ENCODE measurements at places on chromosomes 6 and 20. TPM values are rescaled to one million over a fixed set of nuclear protein-coding genes. Genes with fewer than 3 reads are reported as not detected.

Gene PTK6
- 0.17 TPM for total RNA-seq

Gene ADAM33
- total RNA-seq, result 5.7 TPM

- no peak overlapping the region for H3K4me3 ChIP-seq
- H3K36me3 ChIP-seq, result no peaks in the 10 kb centered on the region
- no peaks in the 10 kb centered on the region for H3K4me1 ChIP-seq
These were observed 160.2 kb downstream of the QRSL1 start for GRCh38 chr6:106789428-106790148.

- H3K27me3 ChIP-seq, result peaks cover 78% of the 10 kb centered on the region
- H3K36me3 ChIP-seq, result no peaks in the 10 kb centered on the region
- DNase-seq, result no peak
- peaks cover 20% of the 10 kb centered on the region for H3K4me1 ChIP-seq
- no peak overlapping the region for H3K27ac ChIP-seq
These were observed 4.8 kb downstream of the SOX18 start for GRCh38 chr20:64044484-64045247.

- H3K4me1 ChIP-seq, result no peaks in the 10 kb centered on the region
- 0 out of 2 replicates have a peak, but pooled peaks cover 2% of the 10 kb centered on the region for H3K36me3 ChIP-seq
- DNase-seq, result no peak
- no peaks in the 10 kb centered on the region for H3K27me3 ChIP-seq
- no peak overlapping the region for H3K27ac ChIP-seq
These were observed 52.9 kb downstream of the TRMT11 start for GRCh38 chr6:126039284-126039683.

- no peak for DNase-seq
- no peaks in the 10 kb centered on the region for H3K27me3 ChIP-seq
- no peaks in the 10 kb centered on the region for H3K4me1 ChIP-seq
- no peak overlapping the region for H3K4me3 ChIP-seq
- no peak overlapping the region for H3K27ac ChIP-seq
These were observed 654.0 kb downstream of the QKI start for GRCh38 chr6:164068527-164068926.

DNA sequence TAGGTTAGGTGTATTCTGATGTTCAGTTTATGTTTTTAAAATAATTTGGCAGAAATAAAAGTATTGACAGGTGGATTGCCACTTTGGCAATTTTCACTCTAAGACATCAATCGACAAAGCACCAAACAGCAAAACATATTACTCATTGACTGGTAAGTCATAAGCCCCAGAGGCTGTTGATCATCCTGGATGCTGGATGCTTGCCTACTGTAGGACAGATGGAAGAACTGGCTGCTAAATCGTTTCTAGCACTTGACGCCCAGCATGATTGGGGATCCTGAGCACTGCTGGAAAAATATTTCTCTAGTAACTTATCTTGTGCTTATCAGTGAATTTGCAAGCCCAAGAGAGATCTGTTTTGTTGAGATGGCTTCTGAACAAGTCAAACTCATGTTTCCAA lies 1001.9 kb upstream of the FLRT3 start:
- no peaks in the 10 kb centered on the region for H3K27me3 ChIP-seq
- no peaks in the 10 kb centered on the region for H3K4me1 ChIP-seq
- H3K27ac ChIP-seq, result no peak overlapping the region
- no peak overlapping the region for H3K4me3 ChIP-seq
- DNase-seq, result no peak
- H3K36me3 ChIP-seq, result no peaks in the 10 kb centered on the region

DNA sequence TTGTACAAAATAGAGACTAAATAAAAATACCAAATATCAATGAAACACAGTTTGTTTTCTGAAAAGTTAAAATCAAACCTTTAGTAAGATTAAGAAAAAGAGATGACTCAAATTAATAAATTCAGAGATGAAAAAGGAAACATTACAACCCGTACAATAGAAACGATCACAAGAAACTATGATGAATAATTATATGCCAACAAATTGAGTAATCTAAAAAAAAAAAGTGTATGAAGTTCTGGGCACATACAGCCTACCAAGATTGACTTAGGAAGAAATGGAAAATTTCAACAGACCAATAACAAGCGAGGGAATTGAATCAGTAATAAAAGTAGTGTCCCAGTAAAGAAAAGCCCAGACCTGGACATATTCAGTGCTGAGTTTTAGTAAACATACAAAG lies 94.8 kb downstream of the STXBP5 start:
- H3K4me1 ChIP-seq, result no peaks in the 10 kb centered on the region
- DNase-seq, result no peak
- H3K4me3 ChIP-seq, result no peak overlapping the region
- no peak overlapping the region for H3K27ac ChIP-seq
- H3K27me3 ChIP-seq, result no peaks in the 10 kb centered on the region

DNA sequence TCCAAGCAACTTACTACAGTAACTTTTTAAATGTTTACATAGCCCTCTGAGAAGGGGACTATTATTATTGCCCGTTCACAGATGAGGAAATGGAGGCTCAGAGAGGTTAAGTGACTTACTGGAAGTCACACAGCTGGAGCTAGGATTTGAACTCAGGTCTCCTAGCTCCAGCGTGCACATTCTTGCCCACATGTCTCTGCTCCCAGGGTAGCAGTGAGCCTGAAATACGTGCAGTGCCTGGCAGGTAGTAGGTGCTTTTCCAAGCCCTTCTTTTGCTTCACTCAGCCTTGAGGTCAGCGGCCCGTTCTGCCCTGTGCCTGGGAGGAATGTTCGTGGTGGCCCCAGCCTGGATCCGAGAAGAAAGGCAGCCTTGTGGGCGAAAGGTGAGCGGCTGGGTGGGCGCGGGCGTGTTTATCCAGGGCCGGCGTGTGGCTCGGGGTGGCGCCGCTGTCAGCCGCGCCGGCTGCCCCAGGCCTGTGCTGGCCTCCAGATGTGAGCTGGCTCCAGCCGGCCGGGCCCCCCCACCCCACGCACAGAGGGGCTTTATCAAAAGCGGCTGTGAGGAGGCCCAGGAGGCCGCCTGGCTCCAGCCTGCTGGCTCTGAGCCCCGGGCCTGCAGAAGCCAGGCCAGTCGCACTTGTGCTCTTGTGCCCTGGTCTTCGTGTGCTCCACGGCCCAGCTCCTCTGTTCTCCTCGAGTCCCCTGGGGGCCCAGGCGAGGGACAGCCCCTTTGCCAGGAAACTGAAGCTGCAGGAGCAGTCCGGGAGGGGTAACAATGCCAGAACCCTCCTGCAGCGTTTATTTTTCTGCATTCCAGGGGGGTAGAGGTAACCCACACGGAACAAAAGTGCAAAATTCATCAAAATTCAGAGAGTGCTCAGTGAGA lies 58.1 kb downstream of the UBE2V1 start:
- H3K4me1 ChIP-seq, result peaks cover 5% of the 10 kb centered on the region
- H3K36me3 ChIP-seq, result no peaks in the 10 kb centered on the region
- H3K4me3 ChIP-seq, result no peak overlapping the region
- no peaks in the 10 kb centered on the region for H3K27me3 ChIP-seq
- DNase-seq, result no peak

- H3K27me3 ChIP-seq, result peaks cover 23% of the 10 kb centered on the region
- H3K4me1 ChIP-seq, result no peaks in the 10 kb centered on the region
- H3K36me3 ChIP-seq, result no peaks in the 10 kb centered on the region
- H3K4me3 ChIP-seq, result peak overlapping the region; percentile 53
- DNase-seq, result no peak
These were observed 7.9 kb upstream of the HLA-E start for GRCh38 chr6:30481211-30481964.

- no peaks in the 10 kb centered on the region for H3K27me3 ChIP-seq
- DNase-seq, result no peak
- H3K4me1 ChIP-seq, result no peaks in the 10 kb centered on the region
- no peaks in the 10 kb centered on the region for H3K36me3 ChIP-seq
These were observed 43.9 kb downstream of the PLCB4 start for GRCh38 chr20:9112541-9113515.

DNA sequence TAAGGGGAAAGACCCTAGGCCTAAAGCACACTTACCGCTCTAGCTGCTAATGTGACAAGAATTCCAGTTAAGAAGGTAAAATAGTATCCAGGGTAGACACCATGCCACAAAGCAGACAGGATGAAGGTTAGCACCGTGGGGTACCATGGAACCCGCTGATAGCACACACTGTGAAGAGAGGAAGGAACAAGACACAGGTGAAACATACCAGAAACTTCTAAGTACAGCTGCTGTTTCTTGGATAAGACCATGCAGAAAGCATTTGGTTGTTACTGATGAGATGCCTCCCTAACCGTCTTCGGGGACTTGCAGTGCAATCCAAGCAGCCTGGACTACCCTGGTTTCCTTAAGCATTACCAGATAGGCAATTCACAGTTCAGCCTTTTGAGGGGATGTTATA lies 99.4 kb downstream of the MBOAT1 start:
- H3K27ac ChIP-seq, result no peak overlapping the region
- no peaks in the 10 kb centered on the region for H3K36me3 ChIP-seq
- H3K27me3 ChIP-seq, result no peaks in the 10 kb centered on the region
- H3K4me3 ChIP-seq, result no peak overlapping the region
- peaks cover 2% of the 10 kb centered on the region for H3K4me1 ChIP-seq
- no peak for DNase-seq

DNA sequence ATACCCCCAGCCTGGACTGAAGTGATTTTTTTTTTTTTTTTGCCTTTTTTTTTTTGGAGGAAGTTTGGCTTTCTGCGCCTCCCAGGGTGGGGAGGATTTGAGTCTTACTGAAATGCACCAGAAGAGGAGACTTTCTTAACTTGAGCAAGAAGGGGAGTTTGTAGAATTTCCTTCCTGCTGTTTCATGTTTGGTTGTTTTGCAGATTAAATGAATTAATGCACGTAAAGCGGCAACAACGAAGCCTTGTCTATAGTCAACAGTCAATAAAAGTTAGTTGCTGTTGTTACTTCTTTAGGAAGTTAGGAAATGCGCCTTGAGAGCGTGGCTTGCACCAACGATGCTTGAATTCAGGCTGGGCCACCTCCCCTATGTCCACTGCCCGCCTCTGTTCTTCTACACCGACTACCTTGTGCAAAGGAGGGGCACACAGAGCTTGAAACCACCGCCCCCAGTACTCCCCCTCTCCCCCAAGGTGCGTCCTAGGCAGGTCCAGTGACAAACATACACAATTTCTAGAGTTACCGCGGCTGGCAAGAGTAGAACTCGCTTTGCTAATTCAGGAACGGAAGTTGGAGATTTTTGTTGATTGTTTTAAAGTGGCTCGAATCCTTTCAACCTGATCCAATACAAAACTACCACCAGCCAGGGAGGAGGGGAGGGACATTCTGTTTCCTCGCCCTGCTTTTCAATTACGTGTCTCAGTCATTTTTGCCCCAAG lies 830 bp upstream of the CYP24A1 start:
- peaks cover 51% of the 10 kb centered on the region for H3K27me3 ChIP-seq
- DNase-seq, result peak; percentile 47
- no peaks in the 10 kb centered on the region for H3K36me3 ChIP-seq
- no peak overlapping the region for H3K27ac ChIP-seq
- H3K4me1 ChIP-seq, result peaks cover 16% of the 10 kb centered on the region

DNA sequence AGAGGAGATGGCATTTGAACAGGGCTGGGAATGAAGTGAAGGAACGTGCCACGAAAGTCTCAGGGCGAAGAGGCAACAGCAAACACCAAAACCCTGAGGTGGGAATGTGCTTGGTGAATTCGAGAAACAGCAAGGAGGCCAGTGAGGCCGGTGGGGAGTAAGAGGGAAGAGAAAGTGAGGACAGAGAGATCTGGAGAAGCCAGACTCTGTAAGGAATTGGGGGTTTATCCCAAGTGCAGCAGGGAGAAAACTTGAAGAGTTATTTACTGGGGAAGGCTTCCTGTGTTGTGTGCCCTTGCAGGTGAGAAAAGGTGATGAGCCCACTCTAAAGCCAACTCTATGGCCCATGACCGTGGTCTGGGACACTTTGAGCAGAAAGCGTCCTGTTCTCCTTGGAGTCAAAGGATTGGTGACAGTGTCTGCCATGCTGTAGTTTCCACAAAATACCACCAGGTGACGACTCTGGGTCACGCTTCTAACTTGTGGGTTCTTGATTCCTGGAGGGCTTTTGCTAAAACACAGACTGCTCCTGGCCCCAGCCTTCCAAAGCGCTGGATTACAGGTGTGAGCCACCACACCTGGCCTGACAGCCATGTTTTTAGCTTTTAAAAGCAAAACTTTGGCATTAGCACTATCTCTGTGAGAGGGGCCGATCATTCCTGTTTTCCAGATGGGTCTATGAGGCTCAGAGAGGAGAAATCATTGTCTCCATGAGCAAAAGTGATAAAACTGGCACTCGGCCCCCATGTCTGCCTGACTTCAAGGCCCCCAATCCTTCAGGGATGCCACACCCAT lies 18.0 kb upstream of the CSNK2A1 start:
- no peaks in the 10 kb centered on the region for H3K4me1 ChIP-seq
- DNase-seq, result peak; percentile 83
- no peak overlapping the region for H3K4me3 ChIP-seq
- no peaks in the 10 kb centered on the region for H3K27me3 ChIP-seq

DNA sequence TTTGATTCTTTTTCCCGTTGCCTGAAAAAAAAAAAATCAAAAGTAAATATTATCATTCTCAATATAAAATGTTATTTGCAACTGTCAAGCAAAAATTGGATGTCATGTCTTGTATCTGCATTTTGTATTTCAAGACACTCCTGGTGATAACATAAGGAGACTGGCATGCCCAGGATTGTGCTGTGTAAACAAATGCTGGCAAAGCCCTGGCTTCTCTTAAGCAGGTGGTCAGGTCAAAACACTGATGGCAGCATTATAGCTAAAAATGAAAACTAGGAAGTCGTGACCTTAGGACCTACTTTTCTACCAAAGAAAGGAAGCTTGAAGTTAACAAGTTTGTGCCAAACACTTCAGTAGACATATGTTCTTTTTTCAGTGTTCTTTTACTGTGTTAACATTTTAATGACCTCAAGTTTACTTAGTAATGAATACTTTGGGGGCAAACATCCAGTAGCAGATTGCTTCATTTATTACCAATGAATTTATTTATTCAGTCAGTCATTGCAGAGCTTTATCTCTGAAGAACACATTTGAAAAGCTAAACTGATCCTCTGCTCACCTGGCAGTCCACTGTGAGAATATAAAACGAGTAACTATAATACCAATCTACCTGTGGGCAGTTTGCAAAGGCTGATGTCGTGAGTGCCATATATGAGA lies 243.1 kb upstream of the FLRT3 start:
- no peak for DNase-seq
- H3K27ac ChIP-seq, result no peak overlapping the region
- H3K4me3 ChIP-seq, result no peak overlapping the region
- H3K36me3 ChIP-seq, result no peaks in the 10 kb centered on the region
- no peaks in the 10 kb centered on the region for H3K4me1 ChIP-seq
- H3K27me3 ChIP-seq, result no peaks in the 10 kb centered on the region

DNA sequence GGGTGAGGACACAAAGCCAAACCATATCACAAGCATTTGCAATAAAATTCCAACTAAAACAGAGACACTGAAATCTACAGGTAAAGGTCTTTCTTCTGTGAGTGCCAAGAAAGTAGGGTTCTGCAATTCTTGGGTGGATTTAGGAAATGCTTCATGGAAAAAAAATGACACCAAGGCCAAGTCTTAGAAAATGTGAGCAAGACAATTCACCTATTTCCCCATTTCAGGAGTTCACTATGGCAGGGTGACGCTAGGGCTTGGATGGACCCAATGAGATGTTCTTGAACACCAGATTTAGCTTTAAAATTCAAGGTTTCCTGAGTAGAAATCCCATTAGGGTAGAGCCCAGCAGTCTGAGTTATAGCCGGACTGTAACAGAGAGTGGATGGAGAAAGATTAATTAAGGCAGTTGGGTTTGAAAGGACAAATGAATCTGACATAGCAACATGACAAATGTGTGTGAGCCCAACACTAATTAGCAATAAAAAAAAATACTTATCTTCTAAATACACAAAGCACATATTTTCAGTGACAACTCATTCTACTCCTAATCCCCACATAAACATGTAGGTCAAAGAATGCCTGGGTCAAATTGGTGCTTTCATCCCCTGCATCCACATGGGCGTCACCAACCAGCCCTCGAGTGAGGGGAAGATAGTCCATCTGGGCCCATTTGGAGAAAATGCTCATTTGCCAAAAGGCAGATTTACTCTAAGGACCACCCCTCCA lies 180.4 kb upstream of the JARID2 start:
- H3K36me3 ChIP-seq, result no peaks in the 10 kb centered on the region
- H3K4me3 ChIP-seq, result no peak overlapping the region
- no peaks in the 10 kb centered on the region for H3K4me1 ChIP-seq
- no peaks in the 10 kb centered on the region for H3K27me3 ChIP-seq

Measured in H1 (cell line).